Fibroblast of villous mesenchyme (primary cell): ENCODE measurements at places on chromosomes 13 and 19. TPM values are rescaled to one million over a fixed set of nuclear protein-coding genes. Genes with fewer than 3 reads are reported as not detected.

GRCh38 chr13:112951674-112952371 lies 17.2 kb upstream of the MCF2L start:
- DNase-seq: no peak

- no peak for DNase-seq
Observed at GRCh38 chr13:110677731-110678545, 28.0 kb downstream of the CARS2 start.

TRPC4 gene
- total RNA-seq: 28.3 and 37.6 TPM in 2 replicates

DNA sequence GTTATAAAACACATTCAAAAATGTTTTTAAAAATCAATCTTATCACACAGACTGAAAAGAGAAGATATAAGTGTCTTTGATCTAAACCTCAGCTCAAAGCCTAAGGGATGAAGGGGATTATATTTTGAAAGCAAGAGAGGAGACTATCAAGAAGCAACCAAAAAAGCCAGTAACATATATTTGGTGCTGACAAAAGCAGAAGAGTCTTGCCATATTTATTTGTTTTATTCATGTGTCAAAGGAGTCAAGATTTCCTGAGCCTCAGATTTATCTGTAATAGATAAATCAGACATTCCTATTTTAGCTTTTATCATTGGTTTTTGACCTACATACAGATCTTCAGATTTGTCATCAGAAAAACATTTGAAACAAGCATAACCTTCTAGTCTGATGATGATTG lies 798.6 kb upstream of the PCDH9 start:
- DNase-seq: no peak

DNA sequence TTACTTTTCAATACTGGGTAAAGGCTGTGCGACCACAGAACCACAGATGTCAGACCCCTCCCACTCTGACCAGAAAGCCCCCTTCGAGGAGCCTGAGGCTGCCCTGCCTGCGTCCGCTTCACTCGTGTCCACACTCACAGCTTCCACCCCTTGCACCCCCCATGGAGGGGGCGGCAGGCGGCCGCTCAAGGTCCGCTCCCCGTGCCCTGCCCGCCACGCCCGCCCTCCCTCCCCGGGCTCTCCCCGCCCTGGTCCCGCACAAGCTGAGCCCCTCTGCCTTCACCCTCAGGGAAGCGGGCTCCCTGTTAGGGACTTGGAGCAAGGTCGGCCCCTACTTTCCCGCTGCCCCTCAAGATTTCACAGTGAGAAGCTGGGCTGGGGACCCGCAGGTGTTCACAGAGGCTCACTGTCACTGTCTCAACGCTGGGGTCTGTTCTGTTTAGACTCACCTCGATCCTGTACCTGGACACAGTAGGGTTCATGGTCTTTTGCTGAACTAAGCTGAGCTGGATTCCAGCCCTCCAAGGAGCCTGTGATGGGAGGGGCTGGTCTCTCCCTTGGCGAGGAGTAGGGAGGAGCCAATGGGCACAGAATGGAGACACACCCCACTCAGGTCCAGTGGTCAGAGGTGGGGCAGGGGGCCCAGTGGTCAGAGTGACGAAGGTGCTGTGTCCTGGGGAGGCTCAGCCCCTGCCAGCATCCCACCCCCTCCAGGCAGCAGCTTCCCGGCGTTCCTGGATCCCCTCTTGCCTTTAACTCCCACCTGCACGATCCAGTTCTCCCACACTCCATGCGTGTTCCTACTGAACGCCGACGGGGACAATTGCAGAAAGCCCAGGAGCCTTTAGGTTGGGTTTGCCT lies 69.5 kb downstream of the SPACA7 start:
- no peak for DNase-seq

DNA sequence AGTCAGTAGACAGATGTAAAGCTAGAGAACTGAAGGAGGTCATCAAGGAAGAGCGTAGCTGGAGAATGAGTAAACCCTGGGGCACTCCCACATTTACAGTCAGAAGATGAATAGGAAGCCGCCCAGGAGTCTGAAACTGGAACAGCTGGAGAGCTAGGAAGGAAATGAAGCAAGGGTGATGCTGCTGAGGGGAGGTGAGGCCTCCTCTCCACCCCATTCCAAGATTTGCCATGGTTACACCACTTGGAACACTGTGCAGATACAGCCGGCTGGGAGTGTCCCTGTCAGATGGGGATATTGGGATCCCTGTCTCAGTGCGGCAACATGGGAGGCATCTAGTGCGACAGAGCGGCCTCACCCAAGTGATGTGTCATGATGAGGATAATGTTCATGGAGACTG lies 51.8 kb upstream of the GPI start:
- peak; percentile 66 for DNase-seq
